ENCODE measurements at places on chromosomes 5 and 9.

DNA sequence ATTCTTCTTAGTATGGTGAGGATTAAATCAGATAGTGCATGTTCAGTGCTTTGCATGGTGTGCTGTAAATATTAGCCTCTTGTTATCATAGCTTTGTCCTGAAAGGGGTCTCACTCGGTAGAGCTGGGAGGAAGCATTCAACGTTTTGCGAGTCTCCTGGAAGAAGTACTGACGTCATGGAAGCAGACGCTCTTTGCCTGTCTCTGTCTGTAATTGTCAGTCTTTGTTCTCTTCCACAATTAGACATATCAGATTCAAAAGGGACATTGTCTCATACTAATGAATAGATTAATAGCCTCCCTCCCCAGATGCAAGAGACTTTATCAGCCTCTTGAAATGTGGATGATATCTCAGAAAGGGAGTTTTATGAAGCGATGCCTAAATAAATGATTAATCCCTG lies 91.8 kb upstream of the CXCL14 start:
- no peak for DNase-seq

DNA sequence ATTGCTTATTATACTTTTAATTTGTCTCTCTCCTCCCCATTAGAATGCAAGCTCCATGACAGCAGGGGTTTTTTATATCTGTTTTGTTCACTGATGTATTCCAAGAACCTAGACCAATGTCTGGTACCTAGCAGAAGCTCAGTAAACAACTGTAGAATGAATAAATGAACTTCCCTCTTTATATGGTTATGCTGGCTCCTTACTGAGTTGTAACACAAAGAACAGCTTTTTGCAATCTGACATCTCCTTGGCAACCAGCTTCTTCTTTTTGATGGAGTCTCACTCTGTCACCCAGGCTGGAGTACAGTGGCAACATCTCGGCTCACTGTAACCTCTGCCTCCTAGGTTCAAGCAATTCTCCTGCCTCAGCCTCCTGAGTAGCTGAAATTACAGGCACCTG lies 13.6 kb downstream of the TRMO start:
- no peak for DNase-seq

DNA sequence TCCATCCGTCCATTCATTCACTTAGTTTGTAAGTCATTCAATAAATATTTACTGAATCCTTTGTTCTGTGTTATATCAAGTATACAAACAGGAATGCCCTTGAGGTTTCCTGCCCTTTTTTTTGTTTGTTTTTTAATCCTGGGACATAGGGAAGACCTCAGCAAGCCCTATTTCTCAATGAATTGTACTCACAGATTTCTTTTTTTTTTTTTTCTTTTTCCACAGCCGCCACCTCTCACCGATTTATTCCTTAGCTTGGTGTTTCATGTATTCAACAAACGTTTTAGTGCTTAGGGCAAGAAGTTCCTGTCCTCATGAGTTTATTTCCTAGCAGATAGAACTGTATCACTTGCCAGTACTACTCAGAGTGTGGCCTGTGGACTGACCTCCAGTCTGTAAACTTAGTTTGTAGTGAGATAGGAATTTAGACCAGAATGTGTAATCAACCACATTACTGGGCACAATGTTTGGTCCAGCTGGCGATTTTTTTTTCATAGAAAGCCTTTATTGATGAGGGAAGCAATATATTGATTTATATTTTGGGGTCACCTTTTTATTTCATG lies 35.4 kb upstream of the C5orf47 start:
- no peak for DNase-seq

DNA sequence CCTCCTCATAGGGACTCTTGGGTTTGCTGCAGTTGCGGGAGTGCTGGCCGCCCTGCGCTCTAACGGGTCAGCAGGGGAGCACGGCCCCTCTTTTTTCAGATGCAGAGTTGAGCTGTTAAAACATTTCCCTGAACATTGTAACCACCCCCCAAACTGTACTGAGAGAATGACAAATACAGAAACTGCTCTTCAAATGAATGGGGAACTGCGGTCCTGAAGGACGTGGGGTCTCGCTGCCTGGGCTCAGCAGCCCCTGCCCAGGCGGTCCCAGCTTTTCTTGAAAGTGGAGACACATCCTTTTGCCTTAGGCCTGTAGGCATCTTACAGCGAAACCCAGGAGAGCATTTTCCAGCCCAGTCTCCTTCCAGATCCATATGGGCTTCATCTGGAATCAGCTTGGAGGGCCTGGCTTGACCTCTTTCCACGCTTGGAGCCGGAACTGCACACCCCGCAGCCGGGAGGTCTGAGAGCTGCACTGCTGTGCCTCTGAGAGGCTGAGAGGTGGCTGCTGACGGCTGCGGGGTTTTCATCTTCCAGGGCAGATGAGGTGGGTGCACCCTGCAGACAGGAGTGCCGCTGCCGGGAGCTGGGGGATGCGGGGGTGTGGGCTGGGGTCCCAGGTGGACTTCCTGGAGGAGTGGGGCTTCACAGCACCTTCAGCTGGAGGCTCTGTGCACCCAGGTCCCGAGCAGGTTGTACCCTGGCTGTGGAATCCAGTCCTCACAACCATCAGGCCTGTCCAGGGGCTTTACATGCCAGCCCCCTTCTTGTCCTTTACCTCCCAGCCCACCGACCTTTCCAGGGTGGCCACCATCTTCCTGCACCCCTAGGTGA lies 1.2 kb upstream of the AGPAT2 start:
- DNase-seq = no peak

- DNase-seq = no peak
Measured at GRCh38 chr5:14779975-14780374, 91.6 kb downstream of the ANKH start.

GRCh38 chr9:136079916-136080246 lies 15.2 kb downstream of the NACC2 start:
- DNase-seq = no peak

DNA sequence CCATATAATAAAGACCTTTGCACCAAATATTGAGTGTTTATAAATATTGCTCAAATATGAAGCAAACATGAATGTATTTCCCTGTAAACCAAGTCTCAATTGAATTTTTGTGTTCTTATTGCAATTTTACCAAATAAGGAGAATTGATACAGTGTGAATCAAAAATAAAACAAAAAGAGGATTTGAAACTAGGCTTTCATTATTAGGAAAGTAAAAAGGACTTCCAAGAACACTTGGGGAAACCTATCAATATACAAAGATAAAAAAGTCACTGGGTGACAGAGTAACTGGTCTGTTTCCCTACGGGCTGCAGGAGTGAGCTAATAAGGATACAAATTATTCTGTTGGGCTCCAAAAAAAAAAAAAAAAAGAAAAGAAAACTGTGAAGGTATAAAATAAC lies 44.8 kb upstream of the SNX2 start:
- no peak for DNase-seq

- DNase-seq = peak; percentile 74
Measured at GRCh38 chr9:7237473-7238246, 479.9 kb downstream of the KDM4C start.

GRCh38 chr5:180112181-180112861 lies 40.8 kb upstream of the RNF130 start:
- DNase-seq = no peak

- no peak for DNase-seq
Measured at GRCh38 chr5:121160591-121160990, 691.1 kb upstream of the FTMT start.

GRCh38 chr5:57316798-57317327 lies 143.0 kb downstream of the GPBP1 start:
- no peak for DNase-seq

GRCh38 chr5:41347569-41347968 lies 134.2 kb upstream of the C6 start:
- no peak for DNase-seq

- no peak for DNase-seq
Measured at GRCh38 chr9:34891386-34891785, 66.7 kb upstream of the PHF24 start.

- no peak for DNase-seq
Measured at GRCh38 chr5:82820961-82821845, 256.0 kb downstream of the TMEM167A start.

GRCh38 chr9:92480986-92481633 lies 1.2 kb downstream of the ASPN start:
- DNase-seq = no peak

DNA sequence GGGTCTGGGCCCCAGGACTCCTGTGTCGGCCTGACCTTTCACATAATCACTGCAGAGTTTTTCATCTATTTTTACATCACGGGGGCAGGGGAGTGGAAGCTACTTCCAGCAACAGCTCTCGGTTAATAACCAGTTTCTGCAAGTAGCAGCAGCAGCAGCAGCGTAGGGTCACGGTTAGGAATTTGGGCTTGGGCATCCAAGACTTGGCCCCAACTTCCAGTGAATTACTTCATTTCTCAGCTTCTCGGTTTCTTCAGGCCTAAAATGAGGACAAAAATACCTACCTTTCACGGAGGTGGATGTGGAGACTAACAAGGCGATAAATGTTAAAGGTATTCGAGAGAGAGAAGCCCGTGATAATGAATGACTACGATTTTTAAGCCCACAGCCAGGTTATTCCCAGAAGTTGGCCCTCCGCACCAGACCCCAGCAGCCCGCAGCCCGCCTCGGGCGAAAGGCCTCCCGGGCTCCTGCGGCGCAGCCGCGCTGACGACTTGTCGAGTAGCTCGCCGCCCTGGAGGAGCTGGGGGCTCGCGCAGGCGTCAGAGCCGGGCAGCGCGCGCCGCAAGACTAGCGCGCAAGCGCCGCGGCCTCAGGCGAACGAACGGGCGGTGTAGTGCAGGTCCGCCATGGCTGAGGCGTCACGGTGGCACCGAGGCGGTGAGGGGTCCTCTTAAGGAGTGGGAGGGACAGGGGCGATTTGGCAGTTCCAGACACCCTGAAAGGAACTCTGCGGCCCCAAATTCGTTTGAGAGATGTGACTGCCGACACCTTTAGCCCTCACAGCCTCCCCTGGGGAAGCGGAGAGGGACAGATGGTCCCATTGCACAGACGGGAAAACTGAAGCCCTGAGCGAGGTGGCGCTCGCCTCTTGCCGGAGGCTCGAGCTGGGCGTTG lies at the start of gene PKD2L2:
Gene PKD2L2, plus strand, starts transcription at position 595 of the 897 bp plus-strand sequence. Its CDS starts 35 bp downstream, at position 630.
- DNase-seq = no peak

- DNase-seq = no peak
Measured at GRCh38 chr5:38765399-38765861, 80.4 kb upstream of the OSMR start.

GRCh38 chr5:7331131-7331530 lies 64.8 kb upstream of the ADCY2 start:
- no peak for DNase-seq

DNA sequence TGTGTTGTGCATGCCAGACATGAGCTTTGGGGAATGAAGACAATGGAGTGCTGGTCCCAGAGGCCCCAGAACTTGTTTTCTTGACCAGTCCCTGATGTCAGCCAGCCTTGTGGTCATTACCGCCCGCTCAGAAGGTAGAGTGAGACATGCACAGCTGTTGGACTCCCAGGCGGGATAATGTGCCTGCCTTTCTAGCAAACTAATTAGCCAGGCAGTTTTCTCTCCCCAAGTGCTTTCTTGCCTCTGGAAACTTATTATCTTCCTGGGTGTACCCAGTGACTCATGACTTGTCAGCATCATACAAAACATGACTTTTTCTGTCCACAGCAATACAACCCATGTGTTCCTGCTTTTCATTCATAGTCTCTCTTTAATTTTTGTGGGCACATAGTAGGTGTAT lies 131.1 kb downstream of the RMI1 start:
- DNase-seq = no peak

DNA sequence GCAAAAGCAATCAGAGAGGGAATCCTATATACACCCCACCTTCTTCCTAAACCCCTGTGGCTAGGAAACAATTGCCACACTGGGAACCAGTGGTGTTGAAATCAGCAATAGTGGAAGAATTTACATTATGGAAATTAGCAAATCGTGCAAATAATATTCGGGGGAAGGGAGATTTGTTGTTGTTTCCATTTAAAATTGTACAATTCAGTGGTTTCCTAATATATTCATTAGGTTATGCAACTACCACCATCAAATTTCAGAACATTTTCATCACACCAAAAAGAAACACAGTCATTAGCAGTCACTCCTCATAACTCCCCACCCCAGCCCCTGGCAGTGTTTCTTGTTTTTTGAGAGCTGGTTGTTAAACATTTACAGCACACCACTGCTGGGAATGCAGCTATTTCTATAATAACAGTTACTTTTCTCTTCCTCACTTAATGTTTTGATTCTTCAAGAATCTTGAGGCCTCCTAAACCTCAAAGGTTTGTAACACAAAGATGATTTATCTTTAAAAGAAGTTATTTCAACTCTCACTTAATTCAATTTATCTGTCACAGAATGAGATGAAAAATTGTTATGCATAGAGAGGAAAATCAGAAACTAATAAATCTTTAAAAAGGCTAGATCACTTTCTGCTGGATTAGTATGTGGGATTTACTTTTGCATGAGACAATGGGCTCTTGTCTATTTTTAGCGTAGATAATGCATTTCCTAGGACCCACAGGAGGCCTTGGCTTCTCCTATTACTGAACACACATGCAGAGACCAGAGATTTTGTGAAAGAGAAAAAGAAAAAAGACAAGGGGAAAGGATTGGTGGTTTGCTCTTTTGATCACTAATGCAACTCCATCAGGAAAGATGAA lies 91.8 kb upstream of the DAPK1 start:
- no peak for DNase-seq

- DNase-seq = no peak
Measured at GRCh38 chr9:105912863-105913516, 218.6 kb downstream of the TMEM38B start.

DNA sequence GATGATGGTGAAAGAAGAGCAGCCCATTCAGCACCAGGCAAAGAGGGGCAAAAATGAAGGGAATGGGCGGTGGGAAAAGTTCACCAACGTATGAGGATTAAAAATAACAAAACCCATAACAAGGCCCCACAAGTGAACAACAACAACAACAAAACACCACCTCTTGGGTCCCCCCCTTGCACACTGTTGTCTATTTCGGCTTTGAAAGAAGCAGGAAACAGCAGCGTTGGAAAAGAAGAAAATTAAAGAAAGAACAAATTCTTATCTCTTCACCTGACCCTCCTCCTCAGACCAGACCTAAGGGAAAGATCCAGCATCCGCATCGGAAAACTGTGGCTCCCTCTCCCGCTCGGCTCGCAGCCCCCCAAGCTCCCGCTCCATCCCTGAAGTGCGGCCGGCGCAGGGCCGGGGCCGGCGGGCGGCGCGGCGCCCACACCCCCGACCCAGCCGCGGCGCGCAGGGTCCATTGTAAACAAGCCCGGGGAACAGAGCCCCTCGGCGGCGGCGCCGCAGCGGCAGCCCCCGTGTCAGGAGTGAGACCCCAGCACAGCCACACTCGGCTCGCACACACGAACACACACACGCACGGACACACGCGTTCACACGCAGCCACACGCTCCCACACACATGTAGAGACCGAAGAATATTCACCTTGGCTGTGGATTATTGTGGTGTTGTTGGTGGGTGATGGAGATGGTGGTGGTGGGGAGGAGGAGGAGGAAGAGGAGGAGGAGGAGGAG lies 535 bp downstream of the RFX3 start:
- no peak for DNase-seq

GRCh38 chr9:72211047-72211446 lies 61.8 kb downstream of the GDA start:
- DNase-seq = no peak

- DNase-seq = no peak
Measured at GRCh38 chr5:157651623-157652376, 438 bp downstream of the SOX30 start.

GRCh38 chr9:18061856-18062255 lies 412.1 kb upstream of the ADAMTSL1 start:
- DNase-seq = no peak

Data from NCI-H774 (cell line).